SW 1271 (cell line): ENCODE measurements at places on chromosomes 3 and 15.
A peak's percentile ranks its signal among the peaks of the same experiment; 100 is the strongest.

DNA sequence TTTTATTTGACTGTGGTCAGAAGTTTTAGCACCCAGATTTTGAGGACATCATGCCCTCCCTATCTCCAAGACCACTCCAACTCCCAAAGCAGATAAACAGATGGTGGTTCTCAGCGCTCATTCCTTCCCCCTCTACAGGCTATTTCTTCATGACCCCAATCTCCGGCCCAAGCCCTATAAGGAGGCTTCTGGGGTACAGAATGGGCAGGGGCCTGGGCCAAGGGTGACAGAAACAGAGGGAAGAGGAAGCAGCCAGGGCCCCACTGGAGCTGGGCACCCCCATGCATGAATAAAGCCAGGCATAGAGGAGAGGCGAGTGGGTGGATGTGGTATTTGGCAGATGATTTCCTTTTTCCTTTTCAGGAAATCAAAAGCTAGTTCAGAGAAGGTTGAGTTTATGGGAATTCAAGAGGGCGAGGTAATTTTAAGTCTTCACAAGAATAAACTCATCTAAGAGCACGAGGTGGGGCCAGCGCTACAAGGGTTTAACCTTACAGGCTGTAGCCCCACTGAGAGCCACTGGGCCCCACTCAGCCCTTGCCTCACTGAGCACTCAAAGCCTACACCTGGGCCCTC lies 104.8 kb upstream of the HERC1 start:
- DNase-seq = no peak

DNA sequence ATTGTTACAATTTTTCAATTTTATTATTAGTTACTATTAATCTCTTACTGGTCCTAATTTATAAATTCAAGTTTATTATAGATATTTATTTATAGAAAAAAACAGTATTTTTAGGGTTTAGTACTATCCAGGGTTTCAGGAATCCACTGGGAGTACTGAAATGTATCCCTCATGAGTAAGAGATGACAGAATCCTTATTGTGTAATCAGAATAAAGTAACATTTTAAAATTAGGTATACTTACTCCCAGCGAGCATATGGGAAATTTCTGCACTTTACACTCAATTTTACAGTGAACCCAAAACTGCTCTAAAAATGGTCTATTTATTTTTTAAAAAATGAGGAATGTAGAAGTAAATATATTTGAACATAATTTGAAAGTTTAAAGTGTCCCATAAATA lies 202.7 kb downstream of the CGGBP1 start:
- no peak for DNase-seq

DNA sequence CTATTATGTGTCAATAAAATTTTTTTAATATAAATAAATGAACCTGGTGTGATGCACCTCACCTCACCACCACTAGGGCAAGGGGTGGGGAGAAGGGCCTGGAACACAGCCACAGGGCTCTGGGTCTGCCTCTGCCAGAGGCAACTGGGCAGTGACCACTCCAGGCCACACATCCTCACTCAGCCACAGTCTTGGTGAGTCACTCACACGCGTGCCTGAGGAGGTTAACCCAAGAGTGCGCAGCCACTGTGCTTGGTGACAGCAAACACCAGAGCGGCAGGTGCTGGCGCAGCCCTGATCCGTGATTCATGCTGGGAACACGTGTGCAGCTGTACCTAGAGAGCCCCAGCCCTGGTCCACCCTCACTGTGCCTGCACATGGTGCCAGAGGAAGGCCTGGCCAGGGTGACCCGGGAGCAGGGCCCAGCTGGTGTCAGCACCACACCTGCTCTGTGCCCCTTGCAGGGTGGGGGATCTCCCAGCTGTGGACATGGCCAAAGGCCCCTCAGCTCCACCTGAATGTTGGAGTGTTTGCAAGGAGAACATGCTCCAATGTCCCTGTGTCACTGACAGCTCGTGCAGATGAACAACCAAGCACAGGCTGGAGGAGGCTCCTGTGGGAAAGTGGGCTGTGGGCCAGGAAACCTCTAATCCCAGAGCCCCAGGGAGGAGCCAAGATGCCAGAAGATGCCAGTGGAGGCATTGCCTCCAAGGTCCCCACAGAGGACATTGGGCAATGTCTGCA lies 2.1 kb downstream of the SLC41A3 start:
- peak; percentile 73 for DNase-seq

DNA sequence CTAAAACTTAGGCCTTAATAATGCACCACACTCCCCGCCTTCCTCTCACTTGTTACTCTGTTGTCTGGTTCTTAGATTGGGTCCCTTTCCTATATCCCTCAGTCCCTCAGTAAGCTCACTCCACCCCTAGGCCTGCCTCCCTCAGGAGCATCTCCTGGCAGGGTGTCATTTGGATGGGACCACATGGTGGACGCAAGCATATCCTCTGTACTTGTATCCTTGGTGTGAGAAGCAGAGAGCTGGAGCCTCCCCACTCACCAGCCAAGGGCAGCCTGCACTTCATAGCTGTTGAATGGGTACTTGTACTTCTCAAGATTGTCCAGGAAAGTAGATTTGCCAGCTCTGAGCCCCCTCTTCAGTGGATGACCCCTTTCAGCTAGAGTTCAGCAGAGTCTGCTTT lies 11.6 kb downstream of the SEC61A1 start:
- DNase-seq = no peak

DNA sequence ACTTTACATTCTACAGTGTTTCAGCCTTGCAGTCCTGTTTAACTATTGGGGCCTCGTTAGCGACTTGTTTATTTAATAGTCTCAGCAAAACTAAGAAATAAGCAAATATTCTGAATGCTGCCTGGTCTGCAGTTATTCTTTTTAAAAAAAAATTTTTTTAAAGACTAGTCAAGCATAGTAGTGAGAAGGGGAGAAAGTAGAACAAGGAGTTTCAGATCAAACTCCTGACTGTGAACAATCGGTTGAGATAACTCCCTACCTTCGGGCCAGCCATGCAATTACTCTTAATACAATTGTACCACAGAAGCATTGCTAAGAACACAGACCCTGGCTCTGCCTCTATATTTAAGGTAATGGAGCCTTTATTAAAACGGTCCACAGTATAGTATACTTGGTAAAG lies 5.8 kb upstream of the DUT start:
- DNase-seq = no peak

DNA sequence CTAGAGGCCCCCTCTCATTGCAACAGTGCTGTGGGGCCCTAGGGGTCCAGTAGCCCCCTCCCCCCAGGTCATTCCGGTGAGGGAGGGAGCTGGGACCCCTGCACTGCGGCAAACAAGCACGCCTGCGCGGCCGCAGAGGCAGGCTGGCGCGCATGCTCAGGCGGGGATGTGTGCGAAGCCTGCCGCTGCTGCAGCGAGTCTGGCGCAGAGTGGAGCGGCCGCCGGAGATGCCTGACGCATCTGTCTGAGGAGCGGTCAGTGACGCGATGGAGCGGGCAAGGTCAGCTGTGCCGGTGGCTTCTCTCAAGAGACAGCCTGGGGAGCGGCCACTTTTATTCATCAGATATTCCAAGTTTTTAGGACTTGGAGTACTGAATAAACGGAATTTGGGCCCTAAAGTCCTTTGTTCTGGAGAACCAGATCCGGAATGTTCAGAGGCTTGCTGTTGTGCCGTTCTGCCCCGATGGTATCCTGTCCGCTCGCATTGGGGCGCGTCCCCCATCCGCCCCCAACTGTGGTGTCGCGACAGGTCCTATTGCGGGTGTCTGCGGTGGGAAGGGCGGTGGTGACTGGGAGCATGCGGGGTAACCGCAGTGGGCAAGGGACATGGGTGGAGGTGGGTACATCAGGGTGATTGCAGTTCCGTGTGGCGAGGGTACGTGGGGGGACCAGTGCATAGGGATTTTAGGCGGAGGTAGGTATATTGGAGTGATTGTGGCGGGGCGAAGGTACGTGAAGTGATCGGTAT lies at the start of the genes SNRPN and SNURF:
Gene SNRPN, plus strand, starts transcription at position 205 of the 748 bp plus-strand sequence. CDS start 19,467 bp downstream, outside the sequence.
Gene SNURF, plus strand, starts transcription at position 205 of the 748 bp plus-strand sequence. Its CDS starts 62 bp downstream, at position 267.
- DNase-seq = peak; percentile 14

- no peak for DNase-seq
These were observed 394.6 kb downstream of the ZNF385D start for GRCh38 chr3:21356402-21356801.

DNA sequence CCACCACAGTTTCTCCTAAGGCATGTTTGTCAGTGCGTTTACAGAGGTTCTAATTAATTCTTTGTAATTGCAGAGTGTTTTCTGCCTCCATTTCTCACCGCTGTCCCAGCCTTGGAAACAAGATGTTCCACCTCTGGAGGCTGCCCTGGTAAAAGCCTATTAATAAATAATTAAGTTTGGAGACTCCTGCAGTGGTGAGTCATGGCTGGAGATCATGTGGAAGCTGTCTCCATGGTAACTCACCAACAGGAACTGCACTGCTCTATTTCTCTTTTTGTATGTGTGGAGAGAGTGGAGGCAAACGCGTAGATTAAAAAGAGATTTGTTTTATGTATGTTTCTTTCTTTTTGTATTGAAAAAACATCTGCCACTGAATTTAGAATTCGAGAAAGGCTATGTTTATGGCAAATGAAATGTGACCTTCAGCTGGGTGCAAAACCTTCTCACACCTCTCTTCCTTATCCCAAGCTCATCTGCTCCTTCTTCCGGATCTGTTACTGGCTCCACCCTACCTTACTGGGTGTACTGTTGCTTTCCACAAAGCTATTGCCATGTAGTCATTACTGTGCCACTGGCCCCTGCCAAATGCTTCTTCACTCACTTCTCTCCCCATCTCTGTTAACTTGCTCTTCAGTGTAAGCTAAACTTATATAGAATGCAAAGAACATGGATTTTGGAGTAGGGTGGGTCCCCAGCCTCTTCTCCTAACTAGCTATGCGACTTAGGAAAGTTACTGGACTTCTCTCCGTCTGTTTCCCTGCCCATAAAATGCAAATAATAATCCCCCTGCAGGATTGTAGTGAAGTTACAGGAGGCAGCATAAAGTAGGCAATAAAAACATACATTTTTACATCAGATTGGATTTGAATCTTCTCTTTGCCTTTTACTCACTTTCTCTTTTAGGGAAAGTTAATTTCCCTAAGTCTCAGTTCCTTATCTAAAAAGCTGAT lies 778.5 kb downstream of the NTRK3 start:
- DNase-seq = peak; percentile 25

GRCh38 chr15:29939404-29939803 lies 117.1 kb upstream of the TJP1 start:
- DNase-seq = no peak

- no peak for DNase-seq
These were observed 56.2 kb downstream of the SPRED1 start for GRCh38 chr15:38308797-38309196.

GRCh38 chr15:58070801-58071418 lies 5.4 kb upstream of the ALDH1A2 start:
- DNase-seq = no peak
